ENCODE measurements at places on chromosomes 12 and 14. TPM values are rescaled to one million over a fixed set of nuclear protein-coding genes. Genes with fewer than 3 reads are reported as not detected.

CARMIL3 gene
- total RNA-seq = 0.12 TPM

IFI27L1 gene
- total RNA-seq = 27.0 TPM

CLEC4D gene
- total RNA-seq = not detected

PAPLN gene
- total RNA-seq = 5.1 TPM

FBLN5 gene
- 25.0 TPM for total RNA-seq

FGD6 gene
- 7.1 TPM for total RNA-seq

OR9K2 gene
- total RNA-seq = not detected

PPP4R4 gene
- 3.2 TPM for total RNA-seq

RDH16 gene
- 0.25 TPM for total RNA-seq

FGF23 gene
- not detected for total RNA-seq

RNASE13 gene
- not detected for total RNA-seq

TRIM9 gene
- 0.62 TPM for total RNA-seq

EPS8 gene
- 156 TPM for total RNA-seq

NCKAP5L gene
- 24.4 TPM for total RNA-seq

GARIN6 gene
- not detected for total RNA-seq

SLC6A15 gene
- total RNA-seq = 78.4 TPM

LRRC43 gene
- total RNA-seq = 0.11 TPM

SLC38A2 gene
- total RNA-seq = 637 TPM

SLC6A12 gene
- total RNA-seq = not detected

TM7SF3 gene
- total RNA-seq = 83.5 TPM

HPD gene
- total RNA-seq = 0.12 TPM

MDM1 gene
- 22.4 TPM for total RNA-seq

ADIPOR2 gene
- total RNA-seq = 42.4 TPM

BBOF1 gene
- 4.4 TPM for total RNA-seq

MNAT1 gene
- total RNA-seq = 54.9 TPM

SRGAP1 gene
- 23.4 TPM for total RNA-seq

UBR7 gene
- total RNA-seq = 53.7 TPM

GPRC5D gene
- total RNA-seq = not detected

CPM gene
- 7.9 TPM for total RNA-seq

Data from uterine smooth muscle cell (primary cell).